ENCODE measurements at places on chromosomes 5 and 9.

GRCh38 chr5:143898381-143898780 is 86.4 kb downstream of the HMHB1 start:
- no peak for DNase-seq

- no peak for DNase-seq
Measured at GRCh38 chr9:110173322-110173642, 34.7 kb downstream of the C9orf152 start.

GRCh38 chr5:140270008-140270407 is 32.9 kb downstream of the PFDN1 start:
- no peak for DNase-seq

DNA sequence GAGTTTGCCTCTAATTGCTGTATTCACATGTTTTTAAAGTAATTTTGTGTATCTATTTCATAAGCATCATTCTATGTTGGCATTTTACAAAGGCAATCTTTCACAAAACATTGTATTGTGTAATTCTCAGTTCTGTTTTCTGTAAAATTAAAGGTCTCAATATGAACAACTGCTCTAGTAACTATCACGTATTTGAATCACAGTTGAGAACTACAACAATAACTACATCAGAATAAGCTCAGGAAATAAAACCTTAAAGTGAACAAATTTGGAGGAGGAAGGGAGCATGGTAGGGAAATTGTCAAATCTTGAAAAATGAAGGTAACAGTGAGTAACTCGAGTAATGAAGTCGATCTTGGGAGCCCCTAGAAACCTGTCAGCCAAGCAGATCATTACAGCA is 22.5 kb upstream of the CAMK4 start:
- DNase-seq = no peak

DNA sequence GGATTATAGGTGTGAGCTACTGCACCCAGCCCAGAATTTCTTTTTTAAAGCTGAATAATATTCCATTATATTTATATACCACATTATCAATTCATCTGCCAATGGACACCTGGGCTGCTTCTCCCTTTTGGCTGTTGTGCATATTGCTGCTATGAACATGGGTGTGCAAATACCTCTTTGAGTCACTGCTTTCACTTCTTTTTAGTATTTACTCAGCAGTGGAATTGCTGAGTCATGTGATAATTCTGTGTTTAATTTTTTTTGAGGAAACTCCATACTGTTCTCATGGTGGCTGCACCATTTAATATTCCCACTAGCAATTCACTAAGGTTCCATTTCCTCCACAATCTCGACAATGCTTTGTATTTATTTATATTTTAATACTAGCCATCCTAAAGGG is 36.1 kb upstream of the KIF4B start:
- DNase-seq = no peak

DNA sequence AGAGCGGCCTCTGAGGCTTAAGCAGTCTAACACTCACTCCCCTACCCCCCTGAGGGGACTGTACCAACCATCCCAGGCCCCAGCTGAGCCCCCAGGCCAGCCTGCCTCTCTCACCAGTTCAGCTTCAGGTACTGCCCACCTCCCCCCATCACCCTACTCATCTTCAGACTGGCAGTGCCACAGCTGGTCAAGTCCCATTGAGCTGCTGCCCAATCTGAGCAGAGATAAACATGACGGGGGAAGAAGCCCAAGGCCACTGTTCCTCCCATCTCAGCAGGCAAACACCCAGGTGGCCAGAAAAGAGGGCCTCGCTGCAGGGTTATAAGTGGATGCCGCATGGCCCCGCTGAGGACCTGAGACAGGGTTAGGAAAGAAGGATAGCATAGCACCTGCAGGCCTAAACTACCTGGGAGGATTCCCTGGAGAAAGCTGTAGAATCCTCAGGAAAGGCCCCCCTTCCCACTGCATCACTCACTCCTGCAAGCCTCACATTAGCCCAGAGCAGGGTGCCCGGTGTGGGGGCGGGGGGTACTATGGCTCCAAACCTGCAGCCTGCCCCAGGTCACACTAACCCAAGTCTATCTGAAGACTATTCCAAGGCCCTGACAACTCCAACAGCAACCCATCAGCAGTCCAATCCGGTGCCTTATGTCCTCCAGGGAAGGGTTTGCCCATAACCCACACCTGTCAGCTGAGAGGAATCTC is 3.6 kb downstream of the B4GALT1 start:
- no peak for DNase-seq

Data from CD4-positive, alpha-beta T cell treated with Interferon alpha-2 for 1 hour (primary cell).